ENCODE measurements at places on chromosomes 3 and 15.

GRCh38 chr3:138314751-138315150, 14.9 kb downstream of the NME9 start:
- DNase-seq = no peak

DNA sequence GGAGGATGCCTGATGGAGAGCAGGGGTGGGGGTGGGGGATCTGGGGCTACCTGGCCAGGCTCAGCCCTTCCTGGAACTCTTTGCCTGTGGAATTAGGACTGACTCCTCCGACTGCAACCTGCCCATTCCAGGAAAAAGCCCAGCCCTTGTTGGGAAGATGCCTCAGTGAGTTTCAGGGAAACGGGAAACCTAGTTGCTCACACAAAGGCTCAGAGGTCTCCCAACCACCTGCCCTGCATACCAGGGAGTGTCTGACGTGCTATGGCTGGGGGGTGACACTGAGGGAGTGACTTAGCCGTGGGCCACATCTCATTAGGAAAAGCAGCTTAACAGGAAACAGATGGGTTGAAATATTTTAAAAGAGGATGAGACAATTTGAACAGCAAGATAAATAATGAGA, 27.9 kb downstream of the CYP8B1 start:
- no peak for DNase-seq

- DNase-seq = no peak
Observed at GRCh38 chr15:39283531-39283930, 297.3 kb upstream of the THBS1 start.

DNA sequence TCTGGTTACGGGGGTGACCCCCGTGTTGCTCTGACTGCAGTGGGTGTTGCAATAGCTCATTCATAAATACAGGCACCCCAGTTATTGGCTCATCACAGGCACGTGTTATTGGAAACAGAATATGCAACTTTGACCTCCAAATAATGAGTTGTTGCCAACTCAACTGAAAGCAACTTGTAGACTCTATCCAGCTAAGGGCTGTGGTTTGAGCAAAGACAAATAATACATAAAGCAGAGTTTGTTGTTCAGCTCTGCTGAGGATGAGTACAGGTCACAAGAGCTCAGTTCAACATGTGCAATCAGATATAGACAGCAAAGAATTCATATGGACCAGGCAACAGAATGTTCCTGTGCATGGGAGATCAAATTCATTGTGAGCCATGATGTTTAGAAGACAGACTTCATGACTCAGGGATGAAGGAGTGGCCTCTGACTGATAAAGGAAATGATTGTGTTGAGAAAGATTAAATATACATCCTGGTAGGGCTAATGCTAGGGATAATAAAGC, 87.6 kb upstream of the LRIG1 start:
- no peak for DNase-seq

DNA sequence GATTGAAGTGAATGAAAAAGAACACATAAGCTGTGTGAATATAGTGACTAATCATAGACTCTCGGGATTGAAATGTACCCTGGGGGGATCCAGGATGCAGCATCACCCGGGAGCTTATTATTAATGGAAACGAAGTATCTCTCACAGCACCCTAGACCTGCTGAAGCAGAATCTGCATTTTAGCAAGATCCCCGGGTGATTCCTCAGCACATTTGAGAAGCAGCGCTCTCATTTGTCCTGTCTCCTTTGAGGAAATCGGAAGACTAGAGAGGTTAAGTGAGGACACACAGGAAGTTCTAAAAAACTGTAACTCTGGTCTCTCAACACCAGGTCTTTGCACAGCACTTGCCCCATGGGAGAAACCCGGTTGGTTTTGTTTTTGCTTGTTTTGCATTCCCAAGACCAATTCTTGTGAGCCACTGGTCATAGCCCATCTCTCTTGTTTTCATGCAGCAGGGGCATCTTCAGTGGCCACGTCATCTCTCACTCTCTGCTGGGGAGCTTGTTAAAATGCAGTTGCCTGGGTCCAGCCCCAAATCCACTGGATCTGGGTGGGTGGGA, 30.2 kb downstream of the ZNF710 start:
- no peak for DNase-seq

GRCh38 chr3:172235698-172236097, 196.3 kb downstream of the FNDC3B start:
- DNase-seq = no peak

DNA sequence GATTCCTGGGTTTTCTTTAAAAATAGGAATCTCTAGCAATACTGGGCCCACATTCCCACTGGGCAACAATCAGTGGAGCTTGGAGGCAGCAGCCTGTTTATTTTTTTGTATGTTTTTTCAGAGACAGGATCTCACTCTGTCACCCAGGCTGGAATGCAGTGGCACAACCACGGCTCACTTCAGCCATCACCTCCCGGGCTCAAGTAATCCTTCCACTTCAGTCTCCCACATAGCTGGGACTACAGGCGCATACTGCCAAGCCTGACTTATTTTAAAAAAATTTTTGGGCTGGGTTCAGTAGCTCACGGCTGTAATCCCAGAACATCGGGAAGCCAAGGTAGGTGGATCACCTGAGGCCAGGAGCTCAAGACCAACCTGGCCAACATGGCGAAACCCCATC, 29.1 kb upstream of the GNB5 start:
- DNase-seq = no peak

- DNase-seq = no peak
Observed at GRCh38 chr15:69976366-69976994, 121.2 kb downstream of the TLE3 start.

GRCh38 chr3:175489406-175489805, 630.3 kb downstream of the NAALADL2 start:
- DNase-seq = no peak

DNA sequence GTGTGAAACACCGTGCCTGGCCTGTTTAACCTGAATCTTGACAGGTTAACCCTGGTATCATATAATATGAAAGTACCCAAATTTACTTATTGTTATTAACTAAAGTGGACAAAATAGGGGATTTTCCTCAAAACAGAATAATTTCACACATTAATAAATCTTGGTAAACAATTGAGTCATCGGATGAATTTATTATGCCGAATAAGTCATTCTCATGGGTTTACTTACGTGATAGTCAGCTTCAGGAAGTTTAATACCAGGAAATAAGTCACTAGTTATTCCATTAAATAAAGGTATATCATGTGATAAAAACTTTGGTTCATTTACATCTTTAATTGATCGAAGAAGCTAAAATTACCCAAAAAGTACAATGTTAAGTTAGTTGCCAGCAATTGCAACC, 99.7 kb downstream of the DNAH12 start:
- DNase-seq = no peak

- no peak for DNase-seq
Observed at GRCh38 chr3:1135194-1135593, 42.4 kb downstream of the CNTN6 start.

- no peak for DNase-seq
Observed at GRCh38 chr3:123081718-123082369, 15.0 kb downstream of the PDIA5 start.

DNA sequence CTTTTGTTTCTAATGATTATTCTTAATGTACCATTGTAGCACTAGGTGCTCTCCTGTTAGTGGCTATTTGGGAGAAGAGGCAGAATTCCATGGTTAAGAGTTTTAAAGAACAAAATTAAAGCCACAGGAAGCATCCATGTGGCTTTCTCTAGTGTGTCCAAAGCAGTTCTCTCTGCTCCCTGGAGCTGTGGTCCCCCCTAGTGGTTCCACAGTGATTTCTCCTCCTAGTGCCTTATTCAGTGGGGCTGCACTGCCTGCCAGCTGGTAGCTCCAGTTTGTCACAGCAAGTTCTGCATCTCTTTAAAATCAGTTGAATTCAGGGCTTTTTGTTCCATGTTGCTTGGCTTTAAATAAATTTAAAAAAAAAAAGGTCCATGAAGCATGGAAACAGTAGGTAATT, 39.6 kb upstream of the FAM98B start:
- peak; percentile 5 for DNase-seq

GRCh38 chr15:98669638-98670037, 21.3 kb downstream of the IGF1R start:
- DNase-seq = no peak

DNA sequence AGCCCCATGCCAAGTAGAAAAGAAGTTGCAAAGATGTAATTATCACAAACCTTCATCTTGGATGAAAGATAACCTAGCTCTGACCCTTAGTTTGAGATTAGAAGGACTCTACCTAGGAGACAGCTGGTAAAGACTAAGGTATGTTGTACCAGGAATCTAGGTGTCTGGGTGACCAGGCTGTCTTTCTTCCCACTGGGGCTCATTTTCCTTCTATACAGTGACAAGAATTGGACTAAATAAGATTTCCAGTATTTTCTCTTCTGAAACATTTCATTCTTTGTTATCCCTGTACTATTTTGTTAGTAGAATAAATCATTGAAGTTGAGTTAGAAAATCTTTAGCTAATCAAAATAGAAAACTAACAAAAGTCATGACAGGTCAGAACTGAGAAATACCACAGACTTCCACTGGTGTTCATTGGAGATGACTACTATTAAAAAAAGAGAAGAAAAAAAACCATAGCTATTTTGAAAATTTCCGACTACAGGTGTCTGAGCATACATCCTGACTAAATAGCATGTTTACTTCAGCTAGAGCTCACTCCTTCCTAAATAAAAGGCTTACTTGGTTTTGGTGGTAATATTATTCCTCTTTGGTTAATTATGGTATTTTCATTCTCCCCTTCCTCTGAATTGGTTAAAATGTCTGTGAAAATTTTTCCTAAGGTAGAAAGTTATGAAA, 10.1 kb downstream of the TGFBR2 start:
- DNase-seq = no peak

GRCh38 chr3:125622381-125622791, 27.1 kb upstream of the OSBPL11 start:
- no peak for DNase-seq

GRCh38 chr3:65042675-65043074, 354.9 kb upstream of the ADAMTS9 start:
- no peak for DNase-seq

DNA sequence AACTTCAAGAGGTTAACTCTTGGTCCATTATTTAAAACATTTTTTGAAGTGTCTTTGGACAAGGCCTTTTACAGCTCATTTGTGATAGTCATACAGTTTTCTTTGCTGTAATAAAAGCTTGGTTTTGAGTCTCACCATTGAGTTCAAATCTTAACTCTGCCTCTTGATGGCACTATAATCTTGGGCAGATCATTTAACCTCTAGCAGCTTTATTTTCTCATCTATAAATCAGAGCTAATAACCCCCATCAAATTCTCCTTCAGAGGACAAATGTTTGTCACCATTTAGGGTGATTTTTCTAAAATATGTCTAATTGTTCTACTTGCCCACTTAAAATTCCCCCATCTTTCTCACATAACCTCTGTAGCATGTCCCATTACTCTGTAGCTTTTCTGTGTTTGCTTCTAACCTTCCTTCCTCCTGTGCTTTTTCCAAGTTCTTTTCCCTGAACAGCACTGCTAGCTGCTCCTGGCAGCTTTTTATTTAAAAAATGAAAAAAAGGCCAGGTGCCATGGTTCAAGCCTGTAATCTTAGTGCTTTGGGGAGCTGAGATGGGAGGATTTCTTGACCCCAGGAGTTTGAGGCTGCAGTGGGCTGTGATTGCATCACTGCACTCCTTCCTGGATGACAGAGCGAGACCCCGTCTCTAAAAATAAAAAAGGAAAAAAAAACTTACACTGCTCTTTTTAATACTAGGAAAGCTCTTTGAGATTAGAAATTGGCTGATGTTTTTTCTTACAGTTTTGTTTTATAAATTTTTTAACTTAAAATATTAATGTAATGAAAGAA, 28.5 kb downstream of the UBE2E1 start:
- no peak for DNase-seq

DNA sequence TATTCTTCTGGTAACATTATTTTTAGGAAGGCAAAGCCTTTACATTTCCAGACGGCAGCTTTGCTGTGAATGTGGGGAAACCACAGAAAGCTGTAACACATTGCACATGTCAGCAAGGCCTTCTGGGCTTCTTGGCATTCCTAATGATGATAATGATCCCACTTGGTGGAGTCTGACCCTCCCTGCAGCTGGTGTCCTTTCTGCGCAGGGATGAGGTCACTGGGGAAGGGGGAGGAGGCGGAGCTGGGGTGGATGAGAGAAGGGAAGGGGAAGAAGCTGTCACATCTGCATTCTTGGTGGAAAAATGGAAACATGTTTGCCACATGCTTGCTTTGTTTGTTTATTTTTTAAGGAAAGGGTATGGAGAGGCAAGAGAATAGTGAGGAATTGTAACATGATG, 68.6 kb downstream of the FILIP1L start:
- no peak for DNase-seq

Measured in GOT3 (cell line).